ENCODE measurements at places on chromosomes 2 and 18. TPM values are rescaled to one million over a fixed set of nuclear protein-coding genes. Genes with fewer than 3 reads are reported as not detected.

The ANTXR1 gene
- total RNA-seq = 26.7 TPM

The BUB1 gene
- 10.0 TPM for total RNA-seq

The TUBA4A gene
- 27.5 TPM for total RNA-seq

DNA sequence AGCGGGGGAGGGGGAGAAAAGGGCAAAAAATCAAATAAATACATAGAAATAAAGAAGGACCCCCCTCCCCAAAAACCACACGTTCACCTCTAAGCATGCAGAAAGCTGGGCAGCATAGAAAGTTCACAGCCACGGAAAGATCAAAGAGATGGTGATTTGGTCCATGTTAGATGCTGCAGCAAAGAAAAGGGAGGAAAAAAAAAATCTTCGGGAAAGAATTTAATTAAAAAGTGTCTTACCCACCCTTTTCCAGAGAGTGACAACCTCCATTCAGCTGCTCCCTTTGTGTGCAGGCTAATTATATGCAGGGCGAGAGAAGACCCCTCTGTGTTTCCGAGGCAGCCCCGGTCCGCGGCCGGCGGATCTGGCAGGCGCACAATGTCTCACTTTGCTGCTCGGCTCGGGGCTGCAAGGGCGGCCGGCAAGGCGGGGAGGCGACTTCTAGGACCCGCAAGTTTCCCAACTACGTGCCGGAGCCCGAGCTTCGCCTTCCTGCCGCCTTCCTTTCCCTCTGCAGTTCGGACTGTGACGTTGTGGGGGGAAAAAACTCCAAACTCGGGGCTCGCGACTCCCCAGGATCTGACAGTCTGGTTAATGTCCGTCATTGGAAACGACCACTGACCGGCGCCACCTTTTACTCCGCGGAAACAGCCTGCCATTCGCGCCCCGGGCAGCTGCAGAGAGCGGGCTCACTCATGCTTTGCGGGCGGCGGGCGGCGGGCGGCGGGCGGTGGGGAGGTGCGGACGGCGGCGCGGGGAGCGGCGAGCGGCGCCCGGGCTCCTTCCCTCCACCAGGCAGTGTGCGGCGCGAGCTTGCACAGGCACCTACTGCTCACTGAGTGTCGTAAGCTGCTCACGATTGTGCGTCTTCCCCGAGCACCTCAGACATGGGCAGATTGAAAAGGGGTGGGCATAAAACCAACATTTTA is at the start of gene LRRTM1:
Gene LRRTM1, minus strand, starts transcription at position 844 of the 929 bp plus-strand sequence. CDS start 933 bp downstream, outside the sequence.
- peak; percentile 75 for DNase-seq

GRCh38 chr2:96136129-96136720 is 2.1 kb downstream of the ASTL start:
- no peak for DNase-seq

GRCh38 chr2:175571078-175571653 is 389.7 kb upstream of the ATP5MC3 start:
- DNase-seq = no peak

DNA sequence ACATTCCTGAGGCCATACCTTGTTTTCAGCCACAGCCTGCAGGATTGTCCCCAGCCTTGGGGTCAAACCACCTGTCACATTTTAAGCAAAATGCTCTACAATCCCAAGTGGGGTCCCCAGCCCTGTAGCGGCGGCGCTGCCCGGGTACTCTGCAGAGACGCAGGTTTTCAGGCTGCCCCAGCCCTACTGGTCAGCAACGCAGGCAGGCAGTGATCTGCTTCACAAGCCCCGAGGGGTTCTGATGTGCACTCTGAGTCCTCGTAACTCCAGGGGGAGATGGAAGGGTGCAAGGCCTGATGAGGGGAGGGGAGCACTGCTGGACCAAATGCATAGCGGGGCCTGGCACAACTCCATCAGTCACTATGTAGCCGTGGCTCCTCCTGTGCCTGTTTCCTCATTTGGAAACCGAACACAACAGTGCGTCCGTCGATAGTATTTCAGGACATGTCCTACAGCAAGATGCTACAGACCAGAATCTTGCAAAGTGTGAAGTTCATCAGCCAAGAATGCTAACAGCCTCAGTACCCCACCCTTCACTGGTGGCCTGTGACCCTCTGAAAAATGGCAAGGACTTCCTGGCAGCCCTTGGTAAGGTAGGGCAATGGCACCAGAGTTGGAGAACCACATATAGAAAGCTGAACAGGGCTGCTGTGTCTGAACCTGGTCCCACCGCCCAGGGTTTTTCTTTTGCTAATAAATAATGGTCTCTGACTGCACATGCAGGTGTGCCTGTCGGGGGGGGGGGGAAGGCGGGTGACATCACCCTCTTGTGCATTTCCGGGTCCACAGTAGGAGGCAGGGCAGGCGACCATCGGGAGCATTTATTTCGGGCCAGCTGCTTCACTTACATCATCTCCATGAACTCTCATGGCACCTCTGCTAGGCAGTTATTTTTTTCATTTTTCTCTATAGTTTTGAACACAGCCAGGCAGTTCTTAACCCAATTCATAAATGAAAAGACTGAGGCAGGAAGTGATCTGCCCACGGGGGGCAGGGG is 50.6 kb upstream of the TFCP2L1 start:
- DNase-seq = no peak

DNA sequence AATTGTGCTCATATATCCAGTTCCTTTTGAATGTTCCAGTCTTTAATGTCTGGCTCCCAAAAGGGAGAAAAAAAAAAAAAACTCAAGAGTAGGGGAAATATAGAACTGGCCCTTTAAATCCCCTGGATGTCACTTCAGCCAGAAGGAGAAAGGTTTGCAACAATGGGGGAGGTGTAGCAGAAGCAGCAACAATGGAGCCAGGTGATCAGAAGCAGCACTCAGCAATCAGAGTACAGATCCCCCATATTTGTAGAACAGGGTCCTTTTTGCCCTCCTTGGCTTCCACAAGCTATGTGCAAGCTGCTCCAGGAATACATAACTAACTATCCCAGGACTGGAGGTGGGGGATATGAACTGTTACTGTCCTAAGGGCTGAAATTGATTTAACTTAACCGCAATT is 25.8 kb upstream of the ZNF397 start:
- no peak for DNase-seq
